ENCODE measurements at places on chromosomes 11 and 22. TPM values are rescaled to one million over a fixed set of nuclear protein-coding genes. Genes with fewer than 3 reads are reported as not detected.
A peak's percentile ranks its signal among the peaks of the same experiment; 100 is the strongest.

DNA sequence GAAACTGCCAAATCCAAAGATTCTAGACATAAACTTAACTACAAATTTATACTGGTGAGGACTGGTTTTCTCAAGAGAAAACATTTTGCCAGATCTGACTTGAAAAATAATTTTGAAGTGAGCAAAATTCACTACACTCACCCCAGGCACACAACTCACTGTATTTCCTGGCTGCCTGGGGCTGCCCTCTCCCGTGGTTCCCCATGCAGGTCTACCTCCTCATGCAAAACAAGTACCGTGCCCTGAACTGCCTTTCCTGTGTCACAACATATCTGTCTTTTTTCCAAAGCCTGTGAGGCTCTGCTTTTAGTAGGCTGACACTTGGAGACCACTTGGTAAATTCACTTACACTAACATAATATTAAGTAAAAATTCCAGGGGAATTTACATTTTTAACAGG, 76.4 kb downstream of the LIF start:
- no peak overlapping the region for H3K27ac ChIP-seq
- DNase-seq = no peak
- no peaks in the 10 kb centered on the region for H3K4me1 ChIP-seq
- H3K4me3 ChIP-seq = no peak overlapping the region
- H3K27me3 ChIP-seq = no peaks in the 10 kb centered on the region

DNA sequence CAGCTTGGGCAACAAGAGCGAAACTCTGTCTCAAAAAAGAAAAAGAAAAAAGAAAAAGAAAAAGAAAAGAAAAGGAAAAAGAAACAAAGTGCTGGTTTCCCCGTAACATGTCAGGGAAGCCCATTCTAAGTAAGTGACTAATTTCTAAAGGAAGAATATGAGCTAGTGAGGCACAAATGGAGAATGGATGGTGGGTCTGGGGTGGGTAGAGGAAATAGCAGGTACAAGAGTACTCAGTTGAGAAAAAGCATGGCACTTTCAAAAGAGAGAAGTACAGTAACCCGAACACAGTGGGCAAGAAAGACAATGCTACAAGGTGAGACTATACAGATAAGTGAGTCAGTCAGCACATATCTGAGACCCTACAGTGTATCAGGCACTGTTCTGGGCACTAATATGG, 4.5 kb downstream of the MAJIN start:
- H3K27ac ChIP-seq = no peak overlapping the region
- H3K36me3 ChIP-seq = no peaks in the 10 kb centered on the region
- DNase-seq = no peak
- H3K27me3 ChIP-seq = no peaks in the 10 kb centered on the region
- no peak overlapping the region for H3K4me3 ChIP-seq
- no peaks in the 10 kb centered on the region for H3K4me1 ChIP-seq

DNA sequence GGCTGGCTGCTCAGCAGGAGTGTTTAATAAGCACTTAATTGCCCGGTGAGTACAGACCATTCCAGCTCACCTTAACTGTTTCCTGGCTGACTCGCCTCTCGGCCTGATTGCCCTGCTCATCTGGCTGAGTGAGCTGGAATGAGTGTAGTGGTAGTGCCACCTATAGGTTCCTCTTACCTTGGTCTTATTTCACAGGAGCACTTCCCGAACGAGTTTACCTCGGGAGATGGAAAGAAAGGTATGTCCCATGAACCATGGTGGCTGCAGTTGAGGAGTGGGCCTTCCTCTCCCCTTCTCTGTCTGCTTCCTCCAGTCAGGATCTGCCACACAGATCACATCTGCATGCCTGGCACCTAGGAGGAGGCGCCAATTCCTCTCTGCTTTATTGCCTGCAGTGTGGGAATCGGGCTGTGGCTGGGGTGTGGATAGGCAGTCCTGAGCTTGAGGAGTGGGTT, 26.7 kb downstream of the UPB1 start:
- DNase-seq = peak; percentile 54
- H3K4me1 ChIP-seq = no peaks in the 10 kb centered on the region
- H3K27me3 ChIP-seq = no peaks in the 10 kb centered on the region
- no peaks in the 10 kb centered on the region for H3K36me3 ChIP-seq

- peak overlapping the region; percentile 24 for H3K4me3 ChIP-seq
- no peaks in the 10 kb centered on the region for H3K36me3 ChIP-seq
- H3K27me3 ChIP-seq = peaks cover 8% of the 10 kb centered on the region
- no peak for DNase-seq
- no peaks in the 10 kb centered on the region for H3K4me1 ChIP-seq
Observed at GRCh38 chr22:36816339-36816635, 548 bp downstream of the PVALB start.

- no peaks in the 10 kb centered on the region for H3K36me3 ChIP-seq
- DNase-seq = no peak
- no peaks in the 10 kb centered on the region for H3K27me3 ChIP-seq
- H3K27ac ChIP-seq = peak overlapping the region; percentile 39
- H3K4me1 ChIP-seq = peaks cover 3% of the 10 kb centered on the region
Observed at GRCh38 chr11:110349138-110349996, 53.0 kb upstream of the RDX start.

DNA sequence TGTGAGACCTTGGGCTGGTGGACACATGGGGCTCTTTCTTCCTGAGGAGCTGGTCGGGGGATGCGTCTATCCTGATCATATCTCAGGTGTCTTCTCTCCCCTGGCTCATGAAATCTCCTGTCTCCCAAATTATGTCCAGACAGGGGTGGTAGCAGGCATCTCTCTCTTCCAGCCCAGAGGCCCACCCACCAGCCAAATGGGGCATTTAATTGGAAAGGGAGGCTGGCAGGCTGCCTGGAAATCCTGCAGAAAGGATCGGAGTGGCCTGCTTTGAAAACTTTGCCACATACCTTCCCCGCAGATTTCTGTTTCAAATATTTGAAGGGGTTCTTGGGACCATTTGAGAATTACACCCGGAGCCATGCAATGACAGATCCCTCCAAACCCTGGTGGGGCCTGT, 37.4 kb downstream of the SMIM38 start:
- no peaks in the 10 kb centered on the region for H3K36me3 ChIP-seq
- no peaks in the 10 kb centered on the region for H3K27me3 ChIP-seq
- no peaks in the 10 kb centered on the region for H3K4me1 ChIP-seq
- no peak for DNase-seq

DNA sequence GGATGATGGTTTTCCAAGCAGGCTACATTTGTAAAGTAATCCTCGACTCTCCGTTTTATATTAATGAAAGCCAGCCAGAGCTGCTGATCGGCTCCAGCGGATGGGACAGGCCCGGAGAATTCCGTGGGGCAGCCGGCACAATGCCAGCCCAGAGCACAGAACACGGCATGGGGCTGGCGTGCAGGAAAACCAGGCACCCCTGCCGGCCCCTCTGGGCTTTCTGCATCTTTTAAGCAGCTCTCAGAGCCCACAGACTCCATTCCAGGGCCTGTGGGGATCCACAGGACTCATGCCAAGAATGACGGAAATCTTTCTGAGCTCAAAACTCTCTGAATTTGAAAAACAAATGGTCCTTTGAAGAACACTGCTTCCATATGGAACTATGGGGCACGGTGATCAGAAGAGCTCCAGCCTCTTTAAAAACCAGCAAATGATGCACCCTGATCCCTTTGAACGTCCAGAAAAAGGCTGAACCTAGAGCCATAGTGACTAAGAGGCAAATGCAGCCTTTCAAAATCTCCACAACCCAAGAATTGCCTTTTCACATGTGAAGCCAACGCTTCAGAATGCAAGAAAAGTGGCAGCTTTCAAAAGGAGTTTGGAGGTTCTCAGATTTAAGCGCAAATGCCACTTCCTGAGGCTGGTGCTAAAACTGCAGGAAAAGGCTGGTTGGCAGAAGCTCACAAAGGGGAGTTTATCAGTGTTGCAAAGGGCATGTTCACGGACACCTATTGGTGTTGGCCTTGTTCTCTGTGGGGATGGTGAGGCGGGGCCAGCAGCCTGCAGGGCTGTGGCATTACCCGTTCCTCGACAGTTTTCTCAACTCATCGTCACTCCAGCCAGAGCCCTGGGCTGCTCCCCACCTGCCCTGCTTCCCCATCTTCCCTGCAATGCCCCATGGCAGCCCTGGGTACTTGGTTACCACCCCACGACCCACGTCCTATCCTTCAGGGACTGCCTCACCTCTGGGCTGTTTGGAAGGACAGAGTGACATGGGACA, 212.5 kb downstream of the CTTN start:
- no peaks in the 10 kb centered on the region for H3K27me3 ChIP-seq
- no peaks in the 10 kb centered on the region for H3K36me3 ChIP-seq
- no peak for DNase-seq
- no peak overlapping the region for H3K4me3 ChIP-seq

- peaks cover 34% of the 10 kb centered on the region for H3K4me1 ChIP-seq
- no peak overlapping the region for H3K27ac ChIP-seq
- no peaks in the 10 kb centered on the region for H3K27me3 ChIP-seq
- DNase-seq = no peak
Observed at GRCh38 chr11:12126344-12127019, 16.1 kb downstream of the MICAL2 start.

- no peaks in the 10 kb centered on the region for H3K4me1 ChIP-seq
- no peak overlapping the region for H3K4me3 ChIP-seq
- H3K27ac ChIP-seq = no peak overlapping the region
- DNase-seq = no peak
- H3K27me3 ChIP-seq = no peaks in the 10 kb centered on the region
- H3K36me3 ChIP-seq = no peaks in the 10 kb centered on the region
Observed at GRCh38 chr11:16242806-16243205, 113.5 kb downstream of the SOX6 start.

GRCh38 chr22:45341498-45341897, 31.8 kb downstream of the FAM118A start:
- DNase-seq = no peak
- H3K4me3 ChIP-seq = no peak overlapping the region
- no peaks in the 10 kb centered on the region for H3K27me3 ChIP-seq
- no peak overlapping the region for H3K27ac ChIP-seq

DNA sequence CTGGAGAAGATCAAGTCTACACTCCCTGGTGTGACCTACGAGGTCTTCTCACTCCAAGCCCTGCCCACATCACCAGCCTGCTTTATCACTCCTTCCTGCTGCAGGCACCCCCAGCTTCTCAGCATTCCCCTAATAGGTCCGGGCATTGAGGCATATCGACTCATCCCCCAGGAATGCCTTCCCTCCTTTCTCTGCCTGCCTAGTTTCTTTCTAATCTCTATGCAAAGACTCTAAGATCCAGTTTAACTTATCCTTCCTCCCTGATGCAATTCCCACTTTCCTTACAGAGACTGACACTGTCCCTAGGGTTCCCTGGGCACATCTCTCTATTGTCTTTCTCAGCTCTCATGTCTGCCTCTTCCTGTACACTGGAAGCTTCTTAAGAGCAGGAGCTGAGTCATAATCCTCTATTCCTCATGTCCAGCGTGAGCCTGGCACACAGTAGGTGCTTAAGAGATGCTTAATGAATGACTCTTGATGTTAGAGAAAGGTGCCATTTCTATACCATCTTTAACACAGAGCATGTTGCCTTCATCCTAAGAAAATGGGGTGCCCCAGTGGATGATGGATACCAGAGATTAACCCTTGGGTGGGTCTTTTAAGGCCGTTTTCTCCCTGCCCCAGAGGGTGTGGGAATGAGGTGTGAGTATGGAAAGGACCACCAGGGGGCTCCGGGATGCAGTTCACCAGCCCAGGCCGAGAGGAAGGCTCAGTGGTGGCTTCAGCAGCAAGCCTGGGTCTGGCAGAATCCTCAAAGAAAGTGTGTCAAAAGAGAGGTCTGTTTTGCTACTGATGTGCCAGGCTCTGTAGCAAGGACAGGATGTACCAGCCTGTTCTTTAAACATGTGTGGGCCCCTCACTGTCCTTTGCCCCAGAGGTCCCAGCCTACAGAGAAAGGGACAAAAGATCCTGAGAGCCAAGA, 34.7 kb downstream of the PARVA start:
- H3K27me3 ChIP-seq = no peaks in the 10 kb centered on the region
- no peak for DNase-seq
- peaks cover 10% of the 10 kb centered on the region for H3K4me1 ChIP-seq
- no peaks in the 10 kb centered on the region for H3K36me3 ChIP-seq

DNA sequence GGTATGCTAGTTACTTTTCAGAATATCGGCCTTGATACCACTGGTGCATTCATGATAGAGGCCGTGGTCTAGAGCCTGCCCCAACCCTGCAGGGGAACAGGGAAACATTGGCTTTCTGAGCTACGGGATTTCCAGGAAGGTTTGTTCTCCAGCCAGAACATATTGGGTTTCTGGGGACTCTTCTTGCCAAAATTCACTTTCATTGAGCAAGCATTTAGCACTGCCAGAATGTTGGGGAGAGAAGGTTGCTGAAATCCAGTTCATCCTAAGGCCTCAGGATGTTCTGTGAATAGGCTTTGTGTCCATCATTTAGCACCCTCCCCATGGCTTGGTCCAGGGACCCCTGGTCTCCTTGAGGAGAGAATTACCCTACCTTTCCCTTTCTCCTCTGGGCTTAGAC, 36.7 kb downstream of the DRG1 start:
- H3K4me1 ChIP-seq = no peaks in the 10 kb centered on the region
- DNase-seq = no peak
- no peaks in the 10 kb centered on the region for H3K27me3 ChIP-seq
- no peak overlapping the region for H3K4me3 ChIP-seq

DNA sequence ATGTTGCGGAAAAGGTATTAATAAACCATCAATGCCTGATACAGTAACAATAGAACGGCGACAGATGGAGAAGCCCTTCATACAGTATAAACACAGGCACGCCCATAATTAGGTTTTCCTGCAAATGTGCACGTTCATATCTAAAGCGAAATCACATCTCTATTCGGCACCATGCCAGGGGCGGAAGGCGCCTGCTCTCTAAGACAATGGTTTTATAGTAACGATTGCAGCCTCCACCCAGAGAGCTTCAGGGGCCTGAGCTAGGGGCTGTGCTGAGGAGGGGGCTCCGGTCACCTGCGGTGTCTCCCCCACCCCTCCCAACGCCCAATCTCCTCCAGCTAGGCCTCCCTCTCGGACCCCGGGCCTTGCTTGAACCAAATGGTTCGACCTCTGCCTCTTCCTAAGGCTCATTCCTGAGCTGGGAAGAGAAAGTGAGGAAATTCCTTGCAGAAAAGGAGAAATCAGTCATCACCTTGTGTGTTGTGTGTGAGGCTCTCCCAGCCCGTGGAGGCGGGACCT, 9.6 kb downstream of the KRTAP5-5 start:
- DNase-seq = no peak
- H3K27ac ChIP-seq = no peak overlapping the region
- no peaks in the 10 kb centered on the region for H3K4me1 ChIP-seq
- peaks cover 3% of the 10 kb centered on the region for H3K27me3 ChIP-seq
- no peak overlapping the region for H3K4me3 ChIP-seq

GRCh38 chr11:44149651-44150050, 54.2 kb downstream of the EXT2 start:
- no peak overlapping the region for H3K27ac ChIP-seq
- H3K36me3 ChIP-seq = no peaks in the 10 kb centered on the region
- peaks cover 2% of the 10 kb centered on the region for H3K4me1 ChIP-seq
- H3K27me3 ChIP-seq = no peaks in the 10 kb centered on the region
- DNase-seq = no peak

GRCh38 chr11:92480499-92480898, 255.9 kb downstream of the FAT3 start:
- H3K36me3 ChIP-seq = no peaks in the 10 kb centered on the region
- H3K4me3 ChIP-seq = no peak overlapping the region
- H3K4me1 ChIP-seq = no peaks in the 10 kb centered on the region
- H3K27me3 ChIP-seq = no peaks in the 10 kb centered on the region
- no peak for DNase-seq

Gene GAL3ST1
- total RNA-seq = 1.1 TPM

Gene CBLIF
- total RNA-seq = not detected

Gene TCN2
- 2.4 TPM for total RNA-seq

Gene SLC15A3
- 8.7 TPM for total RNA-seq
